ENCODE measurements at places on chromosomes 1 and 21. TPM values are rescaled to one million over a fixed set of nuclear protein-coding genes. Genes with fewer than 3 reads are reported as not detected.

The CHODL gene
- 5.5 TPM for total RNA-seq

The CCDC27 gene
- total RNA-seq: not detected

The CRABP2 gene
- 2.4 TPM for total RNA-seq

The EDARADD gene
- total RNA-seq: 0.98 TPM

The STYXL2 gene
- total RNA-seq: 0.27 TPM

The SPRR1B gene
- total RNA-seq: not detected

The HTR1D gene
- total RNA-seq: 0.20 TPM

The OR2L13 gene
- not detected for total RNA-seq

The PLPPR5 gene
- total RNA-seq: 2.0 TPM

The SPRR1A gene
- total RNA-seq: not detected

The SCAMP3 gene
- 65.8 TPM for total RNA-seq

The MPZL1 gene
- 149 TPM for total RNA-seq

The MCOLN2 gene
- total RNA-seq: not detected

The SEMA4A gene
- total RNA-seq: 4.0 TPM

The RNU1-2 gene
- total RNA-seq: 3,598 TPM

The ARMH1 gene
- total RNA-seq: 4.9 TPM

The VWA5B1 gene
- total RNA-seq: 0.10 TPM

The ADGRL2 gene
- 71.2 TPM for total RNA-seq

The CSF3R gene
- total RNA-seq: not detected

The IKBKE gene
- 0.20 TPM for total RNA-seq

The PGD gene
- total RNA-seq: 304 TPM

The VHLL gene
- total RNA-seq: not detected

The STPG1 gene
- total RNA-seq: 2.4 TPM

The HNRNPCL4 gene
- not detected for total RNA-seq

The LUZP1 gene
- total RNA-seq: 32.0 TPM

The PDZK1IP1 gene
- not detected for total RNA-seq

The STIL gene
- total RNA-seq: 5.4 TPM

The GPR153 gene
- 174 TPM for total RNA-seq

The RGS4 gene
- 31.6 TPM for total RNA-seq

The PGLYRP4 gene
- total RNA-seq: not detected

The CHD1L gene
- total RNA-seq: 35.2 TPM

The CELF3 gene
- 274 TPM for total RNA-seq

The HS2ST1 gene
- total RNA-seq: 12.9 TPM

The USP16 gene
- 21.9 TPM for total RNA-seq

Data from glutamatergic neuron (in vitro differentiated cells).